Stimulated activated CD4-positive, alpha-beta T cell treated with anti-CD3 and anti-CD28 coated beads, Interleukin-1b, Interleukin-23, amount 100 ng/mL, for 1 hour (primary cell): ENCODE measurements at places on chromosomes 5 and 9.

DNA sequence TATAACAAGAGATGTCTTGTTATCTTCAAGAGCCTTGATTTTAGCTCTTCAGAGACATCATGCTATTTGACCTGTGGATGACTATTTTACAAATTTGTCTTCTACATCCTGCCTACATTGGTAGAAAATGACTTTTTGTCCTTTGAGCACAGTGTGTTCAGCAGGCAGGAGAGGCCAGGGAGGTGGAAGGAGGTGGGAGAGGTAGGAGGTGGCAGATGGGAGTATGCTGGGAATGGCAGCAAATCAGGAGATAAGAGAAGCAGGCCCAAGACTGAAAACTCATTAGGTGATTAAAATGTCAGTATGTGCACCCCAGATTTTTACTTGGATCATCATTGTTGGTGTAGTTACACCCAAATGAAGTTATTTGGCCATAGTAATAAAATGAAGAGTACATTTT is 44.1 kb downstream of the PTPN3 start:
- DNase-seq: no peak

GRCh38 chr9:127927988-127928675 is 2.4 kb downstream of the PIP5KL1 start:
- DNase-seq: no peak

DNA sequence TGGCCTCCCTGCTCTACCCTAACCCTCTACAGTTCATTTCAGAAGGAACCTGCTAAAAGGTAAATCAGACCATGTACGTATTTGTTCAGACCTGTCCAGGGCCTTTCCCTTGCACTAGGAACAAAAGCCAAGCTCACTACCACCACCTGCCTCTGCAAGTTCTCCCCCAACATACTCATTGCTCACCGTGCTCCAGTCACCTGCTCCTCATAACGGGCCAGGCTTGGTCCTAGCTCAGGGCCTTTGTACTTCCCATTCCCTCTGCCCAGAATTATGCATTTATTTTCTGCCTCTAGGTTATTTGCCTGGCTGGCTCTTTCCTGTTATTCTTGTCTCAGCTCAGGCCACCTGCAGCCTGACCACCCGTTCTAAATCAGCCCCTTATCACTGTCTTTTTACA is 4.8 kb upstream of the FGF1 start:
- DNase-seq: no peak

- DNase-seq: no peak
These were observed 11.8 kb downstream of the C5orf63 start for GRCh38 chr5:127061537-127061936.

DNA sequence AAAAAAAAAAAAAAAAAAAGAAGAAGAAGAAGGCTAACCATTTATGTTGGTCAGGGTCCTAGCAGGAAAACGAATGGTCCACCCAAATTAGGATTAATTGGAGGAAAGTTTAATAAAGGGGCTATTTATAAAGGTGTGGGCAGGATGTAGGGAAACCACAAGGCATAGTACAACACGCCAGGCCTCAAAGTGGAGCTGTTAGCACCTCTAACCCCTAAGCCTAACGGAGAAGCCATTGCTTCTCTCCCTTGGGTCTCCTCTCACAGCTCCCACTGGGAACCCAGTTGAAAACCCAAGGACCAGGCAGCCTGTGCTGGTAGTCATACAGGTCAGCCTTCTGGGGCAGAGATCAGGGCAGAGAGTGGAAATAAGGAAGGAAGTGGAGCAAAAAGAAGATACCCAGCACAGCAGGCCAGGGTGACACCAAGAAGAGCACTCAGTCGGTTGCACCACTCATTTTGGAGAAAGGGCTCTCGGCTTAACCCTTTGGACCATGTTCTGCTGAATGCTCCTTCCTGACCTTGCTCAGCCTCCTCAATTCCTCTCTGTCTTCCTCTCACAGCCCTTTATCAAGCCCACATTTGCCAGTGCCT is 8.8 kb upstream of the GLIPR2 start:
- no peak for DNase-seq

DNA sequence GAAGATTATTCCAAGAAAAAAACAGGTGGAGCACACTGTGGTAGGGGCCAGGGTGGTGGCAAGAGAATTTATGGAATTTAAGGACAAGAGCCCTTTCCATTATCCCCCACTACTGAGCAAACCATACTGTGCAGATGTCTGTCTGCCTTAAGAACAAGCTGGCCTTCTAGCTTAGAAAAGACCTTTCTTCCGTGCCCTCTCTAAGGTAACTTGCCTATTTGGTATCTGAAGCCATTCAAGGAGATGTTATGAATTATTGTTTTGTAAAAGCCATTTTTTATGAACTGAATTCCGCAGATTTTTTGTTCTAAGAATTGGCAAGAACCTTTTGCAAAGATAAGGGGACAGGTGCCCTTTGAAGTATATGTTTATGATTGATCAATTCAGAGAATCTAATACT is 20.9 kb downstream of the GRAMD2B start:
- DNase-seq: no peak

DNA sequence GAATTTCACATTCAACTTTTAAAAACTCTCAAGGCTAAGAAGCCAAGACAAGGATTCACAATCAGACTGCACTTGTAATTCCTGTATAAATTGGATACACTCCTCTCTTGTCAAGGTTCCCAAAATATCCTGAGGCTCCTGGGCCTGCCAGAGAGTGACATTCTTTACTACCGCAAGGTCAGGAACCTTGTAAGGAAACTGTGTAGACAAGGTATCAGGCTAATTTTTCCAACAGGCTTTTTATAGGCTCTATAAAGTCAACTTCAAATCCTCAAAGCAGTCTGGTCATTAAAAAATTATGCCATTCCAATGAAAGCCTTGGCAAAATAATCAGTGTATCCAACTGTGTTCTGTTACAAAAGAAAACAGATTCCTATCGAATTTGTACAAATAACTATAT is 15.5 kb upstream of the PAIP1 start:
- no peak for DNase-seq

GRCh38 chr5:137624786-137625349 is 111.0 kb downstream of the KLHL3 start:
- no peak for DNase-seq

DNA sequence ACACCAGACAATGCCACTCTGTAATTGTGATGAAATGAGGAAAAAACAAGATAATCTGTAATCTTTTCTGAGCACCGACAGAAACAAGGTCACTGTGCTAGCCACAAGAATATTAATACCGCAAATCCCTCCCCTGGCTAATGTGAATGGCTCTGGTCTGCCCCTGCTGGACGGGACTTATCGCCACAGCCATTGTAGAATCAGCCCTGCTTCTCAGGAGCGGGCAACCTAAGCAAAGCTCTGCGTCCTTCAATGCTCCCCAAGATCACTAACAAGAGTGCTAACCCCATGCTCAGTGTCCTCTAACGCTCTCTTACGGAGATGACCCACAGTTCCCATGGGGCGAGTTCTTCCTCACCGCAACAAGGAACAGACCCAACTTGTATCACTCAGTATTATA is 42.7 kb downstream of the OR2V1 start:
- DNase-seq: no peak

- DNase-seq: no peak
These were observed 911 bp downstream of the ABLIM3 start for GRCh38 chr5:149141957-149142851.

GRCh38 chr5:26761045-26761444 is 277.3 kb downstream of the CDH9 start:
- DNase-seq: no peak

DNA sequence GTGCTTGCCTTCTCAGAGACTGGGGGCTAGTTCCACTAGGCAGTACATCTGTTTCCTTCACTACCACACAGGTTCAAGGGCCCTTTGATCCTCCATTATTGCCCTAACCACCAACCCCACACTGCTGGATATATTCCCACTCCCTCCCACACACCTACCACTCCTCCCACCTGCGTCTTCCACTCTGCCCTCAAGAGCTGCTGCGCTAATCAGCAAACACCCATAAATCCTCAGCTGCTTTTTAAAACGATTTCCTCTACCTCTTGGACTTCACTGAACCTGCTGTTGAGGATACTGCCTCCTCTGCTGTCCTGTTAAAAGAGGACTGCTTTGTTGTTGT is 120.9 kb downstream of the MAPKAP1 start:
- no peak for DNase-seq

DNA sequence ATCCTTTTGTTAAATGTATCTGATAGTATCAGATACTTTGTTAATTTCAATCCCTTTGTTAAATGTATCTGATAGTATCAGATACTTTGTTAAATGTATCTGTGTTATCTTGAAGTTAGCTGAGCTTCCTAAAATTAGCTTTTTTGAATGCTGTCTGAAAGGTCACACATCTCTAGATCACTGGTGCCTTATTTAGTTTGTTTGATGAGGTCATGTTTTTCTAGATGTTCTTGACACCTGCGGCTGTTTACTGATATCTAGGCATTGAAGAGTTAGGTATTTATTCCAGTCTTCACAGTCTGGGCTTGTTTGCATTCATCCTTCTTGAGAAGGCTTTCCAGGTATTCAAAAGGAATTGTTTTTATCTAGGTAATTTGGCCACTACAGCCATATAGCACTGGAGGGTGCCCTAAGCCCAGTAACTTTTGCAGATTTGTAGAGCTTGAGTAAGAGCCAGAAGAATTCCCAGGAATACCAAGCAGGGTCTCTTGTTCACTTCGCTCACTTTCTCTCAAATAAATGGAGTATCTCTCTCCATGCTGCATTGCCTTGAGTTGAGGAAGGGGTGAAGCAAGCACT is 435.4 kb upstream of the GRAMD2B start:
- DNase-seq: no peak

DNA sequence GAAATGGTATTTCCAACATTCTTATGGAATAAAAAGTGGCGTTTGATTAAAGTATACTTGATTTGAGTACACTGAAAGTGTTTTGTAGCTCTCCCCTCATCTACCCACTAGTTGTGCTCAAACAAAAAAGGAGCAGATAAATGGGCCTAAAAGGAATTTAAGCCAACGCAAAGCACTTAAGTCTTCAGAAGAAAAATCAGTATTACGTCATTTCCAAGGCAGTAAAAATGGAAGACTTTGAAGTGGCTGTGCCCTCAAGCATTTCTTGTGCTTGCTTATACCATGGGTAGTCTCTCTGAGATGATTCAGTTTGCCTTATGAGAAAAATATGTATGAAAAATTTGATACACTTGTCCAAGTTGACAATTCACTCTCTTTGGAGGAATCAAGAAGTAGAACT is 279.9 kb upstream of the CD180 start:
- DNase-seq: no peak

GRCh38 chr9:135151757-135152613 is 64.5 kb downstream of the OLFM1 start:
- no peak for DNase-seq

DNA sequence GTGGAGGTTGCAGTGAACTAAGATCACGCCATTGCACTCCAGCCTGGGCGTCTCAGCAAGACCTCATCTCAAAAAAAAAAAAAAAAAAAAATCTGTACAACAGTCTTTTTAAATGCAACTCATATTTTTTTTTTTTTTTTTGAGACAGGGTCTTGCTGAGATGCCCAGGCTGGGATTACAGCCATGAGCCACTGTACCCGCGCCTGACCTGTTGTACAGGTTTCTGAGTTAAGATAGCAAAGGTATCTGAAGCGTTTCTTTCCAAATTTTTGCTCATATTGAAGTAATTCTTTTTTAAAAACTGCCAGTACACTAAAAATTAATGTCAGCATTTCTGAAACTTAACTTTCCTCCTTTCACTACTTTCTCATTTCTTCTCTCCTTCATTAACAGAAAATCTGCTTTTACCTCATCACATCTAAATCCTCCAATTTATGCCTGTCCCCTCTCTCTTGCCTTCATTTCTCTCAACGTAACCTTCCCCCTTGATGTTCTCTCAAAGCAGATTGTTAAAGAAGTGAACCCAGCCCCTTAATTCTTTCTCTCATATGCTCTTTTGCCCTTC is 3.3 kb upstream of the SNX24 start:
- no peak for DNase-seq

DNA sequence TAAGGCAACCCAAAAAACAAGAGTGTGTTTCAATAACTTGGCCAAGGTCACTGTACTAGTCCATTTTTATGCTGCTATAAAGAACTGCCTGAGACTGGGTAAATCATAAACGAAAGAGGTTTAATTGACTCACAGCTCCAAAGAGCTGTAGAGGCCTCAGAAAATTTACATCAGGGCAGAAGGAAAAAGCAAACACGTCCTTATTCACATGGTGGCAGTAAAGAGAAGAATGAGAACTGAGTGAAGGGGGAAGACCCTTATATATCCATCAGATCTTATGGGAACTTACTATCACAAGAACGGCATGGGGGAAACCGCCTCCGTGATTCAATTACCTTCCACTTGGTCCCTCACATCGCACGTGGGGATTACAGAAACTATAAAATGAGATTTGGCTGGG is 64.3 kb upstream of the CAMK4 start:
- DNase-seq: no peak

DNA sequence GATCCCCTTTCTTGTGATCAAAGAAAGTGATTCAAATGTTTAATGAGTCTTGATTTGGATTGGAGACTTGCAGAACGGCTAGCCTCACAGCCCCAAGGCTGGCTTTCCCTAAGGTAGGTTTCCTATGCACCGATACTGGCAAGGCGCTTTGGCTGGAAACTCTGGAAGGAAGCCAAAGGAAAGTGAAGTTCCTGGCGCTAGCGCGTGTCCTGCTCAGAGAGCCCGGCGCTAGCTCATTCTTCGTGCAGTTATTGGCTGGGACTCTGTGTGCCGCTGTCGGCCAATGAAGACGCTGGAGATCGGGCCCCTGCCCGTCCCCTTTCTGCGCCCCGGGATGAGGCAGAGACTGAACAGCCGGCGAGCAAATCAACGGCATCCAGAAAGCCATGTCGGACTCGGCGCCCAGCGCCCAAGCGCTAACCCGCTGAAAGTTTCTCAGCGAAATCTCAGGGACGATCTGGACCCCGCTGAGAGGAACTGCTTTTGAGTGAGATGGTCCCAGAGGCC is at the start of gene PCDHGC3:
TSS of gene PCDHGC3 (plus strand) at position 342 of the 507 bp plus-strand sequence. CDS start at position 493, 151 bp downstream.
- no peak for DNase-seq

DNA sequence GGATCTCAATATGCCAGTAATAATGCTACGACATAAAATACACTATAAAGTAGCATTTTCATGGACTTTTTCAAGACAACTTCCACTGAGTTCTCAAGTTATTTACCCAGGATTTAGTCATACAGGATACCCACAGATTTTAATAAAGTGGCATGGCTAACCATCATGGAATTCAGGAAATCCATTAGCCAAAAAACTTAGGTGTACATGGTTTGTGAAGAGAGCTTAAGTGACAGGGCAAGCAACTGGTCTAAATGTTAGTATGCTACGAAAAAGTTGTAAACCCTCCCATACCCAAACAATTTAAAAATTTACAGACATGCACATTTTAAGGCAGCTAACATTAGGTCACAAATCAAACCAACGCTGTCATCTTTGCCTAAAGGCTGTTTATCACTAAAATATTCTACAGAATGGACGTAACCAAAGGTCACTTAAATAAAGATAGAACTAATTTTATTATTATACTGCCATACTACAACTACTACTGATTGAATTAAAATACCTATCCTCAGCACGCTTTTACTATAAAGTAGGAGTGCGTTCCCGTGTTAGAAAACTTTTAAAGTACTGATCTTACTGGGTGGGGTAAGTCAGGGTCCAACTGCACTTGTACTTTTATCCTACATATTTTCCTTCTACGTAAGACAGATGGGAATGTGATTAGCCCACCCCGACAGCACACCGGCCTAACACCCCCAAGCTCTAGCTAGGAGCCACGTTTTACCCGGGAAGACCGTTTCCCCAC is 1.1 kb downstream of the UBTD2 start:
- DNase-seq: no peak
